ENCODE measurements at places on chromosomes 5 and 9. TPM values are rescaled to one million over a fixed set of nuclear protein-coding genes. Genes with fewer than 3 reads are reported as not detected.

GRCh38 chr9:132645711-132646110 lies 24.1 kb downstream of the DDX31 start:
- no peak for DNase-seq

GRCh38 chr9:134834217-134834956 lies 46.2 kb upstream of the FCN2 start:
- DNase-seq: peak; percentile 34

- DNase-seq: peak; percentile 45
Measured at GRCh38 chr5:92640340-92640739, 940.7 kb downstream of the NR2F1-AS1 start.

DNA sequence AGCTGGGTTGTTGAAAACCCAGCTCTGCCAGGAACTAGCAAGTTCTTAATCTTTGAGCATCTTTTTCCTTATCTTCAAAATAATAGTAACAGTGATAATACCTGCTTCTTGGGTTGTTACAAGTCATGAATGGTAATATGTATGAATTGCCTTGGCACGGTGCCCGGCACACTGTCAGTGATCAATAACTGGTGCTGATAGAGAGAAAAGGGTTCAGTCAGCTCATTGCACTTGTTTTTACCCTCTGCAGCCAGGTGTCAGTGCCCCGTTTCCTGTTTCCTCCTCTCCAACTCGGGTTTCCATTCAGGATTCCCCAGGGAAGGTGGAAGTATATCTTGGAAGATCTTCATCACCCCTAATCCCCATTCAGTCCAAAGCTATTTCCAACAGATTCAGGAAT lies 15.8 kb upstream of the NIPAL4 start:
- no peak for DNase-seq

GRCh38 chr5:13511442-13511841 lies 433.0 kb downstream of the DNAH5 start:
- no peak for DNase-seq

DNA sequence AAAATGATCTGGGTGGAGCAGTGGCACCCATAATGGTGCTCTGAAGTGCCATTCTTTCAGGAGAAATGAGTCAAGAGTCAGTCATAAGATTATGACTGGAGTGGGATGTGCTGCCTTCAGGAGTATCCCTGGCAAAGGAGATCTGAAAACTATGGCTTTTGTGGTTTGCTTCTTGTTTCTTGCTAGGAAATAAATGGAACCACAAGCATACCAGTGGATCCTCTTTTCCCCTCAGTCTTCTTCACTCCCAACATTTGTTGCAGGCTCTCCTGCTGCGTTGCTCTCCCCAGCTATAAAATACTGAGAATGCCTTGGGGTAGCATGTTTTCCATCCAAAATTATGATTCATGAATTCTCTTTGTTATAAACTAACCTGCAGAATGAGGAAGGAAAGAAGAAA lies 199.1 kb downstream of the NNT start:
- no peak for DNase-seq

DNA sequence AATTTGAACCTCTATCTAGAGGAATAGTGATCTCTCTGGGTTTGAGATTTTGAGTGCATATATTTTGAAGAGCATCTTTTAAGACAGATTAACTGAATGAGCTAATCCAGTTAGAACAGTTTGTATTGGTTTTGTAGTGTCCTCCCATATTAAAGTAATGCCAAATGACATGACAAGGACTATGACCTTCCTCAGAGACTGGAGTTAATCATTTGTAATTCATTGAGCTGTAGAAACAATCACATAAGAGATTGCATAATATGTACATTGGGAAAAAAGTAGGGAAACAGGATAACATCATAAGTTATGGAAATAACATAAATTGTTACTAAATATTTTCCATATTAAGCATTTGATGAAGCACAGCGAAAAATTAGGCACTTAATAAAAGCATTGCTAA lies 45.8 kb upstream of the PRDM9 start:
- no peak for DNase-seq

DNA sequence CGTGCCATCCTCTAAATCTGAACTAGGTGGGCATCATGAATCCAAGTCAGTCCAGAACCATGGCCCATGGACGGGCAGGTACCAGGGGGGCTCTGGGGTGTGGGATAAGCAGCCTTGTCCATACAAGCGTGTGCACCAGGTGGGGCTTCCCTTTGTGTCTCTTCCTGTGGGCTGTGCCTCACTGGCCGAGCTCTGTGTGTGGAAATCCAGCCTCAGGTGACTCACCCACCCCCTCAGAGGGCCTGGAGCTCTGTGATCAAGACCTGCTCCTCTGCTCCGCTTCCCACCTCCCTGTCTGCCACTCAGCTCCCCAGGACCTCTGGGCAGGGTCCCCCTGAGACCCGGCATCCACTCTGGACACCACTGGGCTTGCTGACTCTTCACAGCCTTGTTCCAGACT lies 33.0 kb downstream of the GADD45G start:
- DNase-seq: no peak

DNA sequence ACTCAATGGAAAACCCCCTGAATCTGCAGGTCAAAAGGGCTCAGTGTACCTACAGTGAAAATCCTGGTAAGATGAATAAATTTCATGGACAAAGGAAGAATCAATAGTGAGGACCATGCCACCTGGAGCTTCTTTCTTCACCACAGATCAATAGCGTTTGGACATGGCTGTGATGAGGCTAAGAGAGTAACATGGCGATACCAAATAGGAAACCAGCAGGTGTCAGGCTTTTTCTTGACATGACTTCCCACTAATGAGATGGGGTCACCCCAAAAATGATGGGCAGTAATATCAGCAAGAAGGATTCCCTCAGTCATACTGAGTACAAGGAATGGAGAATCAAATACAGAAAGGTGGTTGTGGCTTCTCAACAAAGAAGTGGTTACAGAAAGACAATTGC lies 208.5 kb upstream of the PLPPR1 start:
- no peak for DNase-seq

- DNase-seq: no peak
Measured at GRCh38 chr5:92956886-92957285, 624.1 kb downstream of the NR2F1-AS1 start.

The FRMD3 gene
- polyA plus RNA-seq: 18.7 TPM

The PCDHA2 gene
- 0.15 TPM for polyA plus RNA-seq

The NEURL1B gene
- 40.1 TPM for polyA plus RNA-seq

The UBE2R2 gene
- 104 TPM for polyA plus RNA-seq

The UCK1 gene
- polyA plus RNA-seq: 81.1 TPM

The FBP1 gene
- 34.7 TPM for polyA plus RNA-seq

The SEMA6A gene
- polyA plus RNA-seq: 34.2 TPM

The TMEM174 gene
- polyA plus RNA-seq: not detected

All from brain (organoid and tissue), 16 donors.